ENCODE measurements at places on chromosomes 5 and 9.

- no peak for DNase-seq
These were observed 201.2 kb downstream of the NSG2 start for GRCh38 chr5:174246743-174247142.

GRCh38 chr9:135666534-135667462 lies 3.7 kb downstream of the LCN9 start:
- DNase-seq, result no peak

DNA sequence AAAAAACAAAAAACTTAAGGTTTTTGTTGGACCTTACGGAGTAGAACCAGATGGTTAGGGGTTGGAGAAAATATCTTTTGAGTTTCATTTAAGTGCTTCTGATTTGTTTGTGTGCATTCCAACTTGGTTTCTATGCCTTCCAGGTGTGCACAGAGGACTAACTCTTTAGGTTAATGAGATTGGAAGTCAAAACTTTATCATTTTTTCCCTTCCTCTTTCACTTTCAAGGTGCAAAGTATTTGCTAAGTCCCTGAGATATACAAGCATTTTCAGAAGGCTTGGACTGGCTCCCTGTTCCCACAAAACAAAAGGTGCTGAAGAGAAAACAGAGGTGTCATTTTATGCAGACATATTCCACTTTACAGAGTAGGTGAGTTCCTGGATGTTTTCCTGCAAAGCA lies 30.3 kb upstream of the CER1 start:
- no peak for DNase-seq

GRCh38 chr5:127649018-127649439 lies at the start of gene CTXN3:
Gene CTXN3 (plus strand): TSS chr5:127649082. CDS start chr5:127657522, 8,440 bp downstream.
- no peak for DNase-seq

DNA sequence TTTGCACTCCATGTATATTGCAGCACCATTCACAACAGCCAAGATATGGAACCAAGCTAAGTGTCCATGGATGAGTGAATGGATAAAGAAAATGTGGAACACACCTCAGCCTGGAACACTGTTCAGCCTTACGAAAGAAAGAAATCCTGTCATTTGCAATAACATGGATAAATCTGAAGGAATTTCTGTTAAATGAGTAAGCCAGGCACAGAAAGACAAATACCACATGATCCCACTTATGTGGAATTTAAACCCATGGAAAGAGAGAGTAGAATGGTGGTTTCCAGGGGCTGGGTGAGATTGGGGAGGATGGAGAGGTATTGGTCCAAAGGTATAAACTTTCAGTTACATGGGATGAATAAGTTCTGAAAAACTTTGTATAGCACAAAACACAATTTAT lies 228.9 kb upstream of the CD180 start:
- DNase-seq, result no peak

Data from globus pallidus (tissue), 1 donor.